ENCODE measurements at places on chromosomes 2 and 18.

DNA sequence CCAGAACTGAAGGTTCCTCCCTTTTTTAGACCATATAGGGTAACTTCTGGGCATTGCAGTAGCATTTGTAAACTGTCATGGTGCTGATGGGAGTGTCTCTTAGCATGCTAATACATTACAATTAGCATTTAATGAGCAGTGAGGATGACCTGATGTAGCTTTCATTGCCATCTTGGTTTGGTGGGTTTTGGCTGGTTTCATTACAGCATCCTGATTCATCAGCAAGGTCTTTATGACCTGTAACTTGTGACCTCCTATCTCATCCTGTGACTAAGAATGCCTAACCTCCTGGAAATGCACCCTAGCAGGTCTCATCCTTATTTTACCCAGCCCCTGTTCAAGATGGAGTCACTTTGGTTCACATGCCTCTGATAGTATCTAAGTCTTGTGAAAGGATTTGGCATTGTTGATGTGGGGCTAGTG is 159.0 kb downstream of the TMX3 start:
- DNase-seq: no peak

DNA sequence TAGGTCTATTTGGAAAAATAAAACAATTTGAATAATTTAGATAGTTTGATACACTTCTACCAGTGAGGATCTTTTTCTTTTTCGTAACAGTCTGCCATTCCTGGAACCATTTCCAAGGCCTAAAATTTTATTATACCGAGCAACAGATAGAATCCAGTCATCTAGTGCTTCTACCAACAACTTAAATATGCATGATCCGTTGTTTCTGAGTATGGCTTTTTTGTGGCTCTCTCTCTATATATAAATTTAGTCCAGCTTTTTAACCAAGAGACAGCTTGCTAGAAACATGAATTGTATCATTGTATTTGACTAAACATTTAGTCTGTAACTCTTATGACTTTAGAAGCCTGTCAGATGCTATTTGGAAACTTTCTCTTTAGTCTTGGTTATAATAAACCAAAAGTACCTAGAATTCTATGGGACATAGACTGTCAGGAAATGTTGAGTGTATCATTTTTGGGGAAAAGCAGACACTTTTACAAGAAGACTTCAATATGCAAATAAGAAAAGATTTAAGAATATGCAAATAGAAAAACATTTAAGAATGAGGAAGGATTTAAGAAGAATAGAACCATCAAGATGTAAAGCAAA is 161.4 kb downstream of the ZEB2 start:
- no peak for DNase-seq

DNA sequence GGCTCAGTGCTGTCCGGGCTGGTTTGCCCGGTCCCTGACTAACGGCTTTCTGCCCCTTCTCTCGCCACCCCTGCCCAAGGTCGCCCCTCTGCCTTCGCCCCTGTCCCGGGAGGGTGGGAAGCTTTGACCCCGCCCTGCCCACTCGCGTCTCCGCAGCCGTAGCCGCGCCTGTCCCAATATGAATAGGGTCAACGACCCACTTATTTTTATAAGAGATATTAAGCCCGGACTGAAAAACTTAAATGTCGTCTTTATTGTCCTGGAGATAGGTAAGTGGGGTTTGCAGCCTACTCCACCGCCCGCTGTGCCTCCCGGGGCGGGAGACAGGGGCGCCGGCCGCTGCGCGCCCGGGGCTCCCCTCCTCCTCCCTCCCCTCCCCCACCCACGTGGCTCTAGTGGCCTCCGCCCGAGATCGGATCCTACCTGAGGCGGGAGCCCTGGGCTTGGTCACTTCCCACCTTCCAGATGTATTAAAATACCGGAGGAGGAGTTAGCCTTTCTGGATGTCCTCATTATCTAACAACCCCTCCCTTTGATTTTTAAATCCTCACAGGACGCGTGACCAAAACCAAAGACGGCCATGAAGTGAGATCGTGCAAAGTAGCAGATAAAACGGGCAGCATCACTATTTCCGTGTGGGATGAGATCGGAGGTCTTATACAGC is 633 bp downstream of the NABP1 start:
- DNase-seq: no peak

GRCh38 chr18:2083691-2084090 is 487.6 kb downstream of the METTL4 start:
- no peak for DNase-seq

GRCh38 chr18:57542812-57543427 is 43.6 kb downstream of the FECH start:
- peak; percentile 81 for DNase-seq

- DNase-seq: peak; percentile 21
Observed at GRCh38 chr2:180776921-180777320, 203.5 kb upstream of the UBE2E3 start.

GRCh38 chr2:19360266-19360965 is 2.0 kb upstream of the OSR1 start:
- DNase-seq: no peak

DNA sequence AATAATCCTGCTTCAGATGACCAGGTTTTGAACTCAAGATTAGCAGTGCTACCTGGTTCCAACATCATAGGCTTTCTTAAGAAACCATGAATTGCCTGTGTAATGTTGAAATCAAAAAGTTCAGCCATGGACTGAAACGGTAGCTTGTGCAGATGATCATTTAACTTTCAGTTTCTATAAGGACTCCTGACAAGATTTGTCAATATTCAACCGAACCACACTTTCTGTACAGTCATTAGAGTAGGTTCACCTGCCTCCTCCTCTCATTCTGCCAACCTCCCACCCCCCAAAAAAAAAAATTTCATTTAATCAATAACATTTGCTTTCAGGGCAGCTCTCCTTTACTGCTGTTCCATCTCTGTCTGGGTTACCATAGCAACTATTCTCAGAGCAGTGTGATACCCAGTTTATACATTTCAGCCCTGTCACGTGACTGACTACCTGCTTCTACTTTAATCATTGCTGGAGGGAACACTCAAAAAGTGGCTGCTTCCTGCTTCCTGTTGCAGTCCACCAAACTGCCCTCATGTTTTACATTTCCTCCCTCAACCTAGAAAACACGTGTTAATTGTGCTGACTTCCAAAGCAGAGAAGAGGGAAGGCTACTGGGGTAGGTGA is 275.5 kb downstream of the SS18 start:
- no peak for DNase-seq

DNA sequence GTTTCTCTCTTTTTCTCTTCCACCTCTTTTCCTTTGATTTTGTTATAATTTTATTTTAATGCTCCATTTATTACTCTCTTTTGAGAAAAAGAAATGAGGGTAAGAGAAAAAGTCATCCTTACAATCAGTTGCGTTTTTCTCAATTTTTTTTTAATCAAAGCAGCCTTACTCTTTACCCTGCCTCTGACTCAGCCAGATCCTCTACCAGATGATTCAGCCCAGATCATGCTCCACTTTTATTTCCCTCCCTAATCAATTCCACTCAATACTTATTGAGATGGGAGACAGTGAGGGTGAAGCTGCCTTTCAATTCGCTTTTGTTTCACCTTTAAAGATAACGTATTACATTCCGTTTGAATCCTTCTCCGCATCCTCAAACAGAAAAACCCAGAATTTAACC is 337.9 kb downstream of the SATB2 start:
- no peak for DNase-seq

DNA sequence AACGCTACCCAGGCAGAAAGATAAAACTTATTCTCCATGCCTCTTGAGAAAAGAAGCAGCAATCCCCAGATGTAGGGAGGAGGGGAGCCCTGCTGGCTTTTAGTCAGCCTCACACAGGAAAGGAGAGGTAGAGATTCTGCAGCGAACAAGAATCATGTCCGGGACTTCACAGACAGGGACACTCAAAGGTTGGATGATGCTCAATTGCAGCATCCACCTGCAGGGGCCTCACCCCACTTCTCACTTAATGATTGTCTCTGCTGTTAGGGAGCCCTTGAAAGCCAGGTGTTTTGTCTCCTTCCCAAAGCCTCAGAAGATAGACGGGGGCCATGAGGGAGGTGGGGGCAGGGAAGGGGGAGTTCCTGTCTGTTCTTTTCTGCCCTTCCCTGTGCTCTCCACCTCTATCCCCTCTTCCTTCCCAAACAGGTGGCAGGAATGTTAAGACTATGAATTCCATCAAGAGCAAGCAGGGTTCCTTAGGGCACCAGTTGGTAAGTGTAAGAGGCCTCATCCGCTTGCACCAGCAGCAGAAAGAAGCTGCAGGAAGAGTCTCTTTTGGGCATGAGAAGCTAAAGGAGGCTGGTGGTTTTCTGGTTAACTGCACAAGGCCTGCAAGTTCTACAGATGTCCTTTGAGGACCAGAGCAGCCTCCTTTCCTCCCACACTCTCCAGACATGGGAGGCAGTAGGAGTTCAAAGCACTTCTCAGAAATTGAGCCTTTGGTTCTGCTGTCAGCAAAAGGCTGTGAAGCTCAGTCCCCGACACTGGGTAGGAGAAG is 154.7 kb upstream of the TNP1 start:
- DNase-seq: no peak

DNA sequence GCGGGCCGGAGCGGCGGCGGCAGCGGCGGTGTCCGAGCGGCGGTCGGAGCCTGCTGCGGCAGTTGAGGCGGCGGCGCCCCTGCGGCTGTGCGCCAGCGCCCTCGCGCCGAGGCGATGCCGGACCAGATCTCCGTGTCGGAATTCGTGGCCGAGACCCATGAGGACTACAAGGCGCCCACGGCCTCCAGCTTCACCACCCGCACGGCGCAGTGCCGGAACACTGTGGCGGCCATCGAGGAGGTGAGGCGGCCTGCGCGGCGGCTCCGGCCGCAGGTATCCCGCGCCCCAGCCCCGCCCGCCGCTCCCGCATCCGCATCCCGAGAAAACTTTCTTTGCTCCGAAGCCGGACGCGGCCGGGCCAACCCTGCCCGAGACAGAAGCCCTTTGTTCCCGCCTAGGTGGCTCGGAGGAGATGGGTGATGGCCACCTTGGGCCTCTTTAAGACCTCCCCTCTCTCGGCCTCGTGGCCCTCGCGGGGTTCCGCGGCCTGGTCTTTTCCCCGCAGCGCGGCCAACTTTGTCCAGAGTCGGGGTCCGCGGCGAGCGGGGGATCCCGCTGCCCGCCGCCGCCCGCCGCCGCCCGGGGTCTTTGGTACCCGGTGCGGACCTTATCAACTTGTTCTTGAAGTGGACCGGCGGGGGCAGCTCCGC is 504 bp downstream of the ASAP2 start:
- DNase-seq: peak; percentile 34

DNA sequence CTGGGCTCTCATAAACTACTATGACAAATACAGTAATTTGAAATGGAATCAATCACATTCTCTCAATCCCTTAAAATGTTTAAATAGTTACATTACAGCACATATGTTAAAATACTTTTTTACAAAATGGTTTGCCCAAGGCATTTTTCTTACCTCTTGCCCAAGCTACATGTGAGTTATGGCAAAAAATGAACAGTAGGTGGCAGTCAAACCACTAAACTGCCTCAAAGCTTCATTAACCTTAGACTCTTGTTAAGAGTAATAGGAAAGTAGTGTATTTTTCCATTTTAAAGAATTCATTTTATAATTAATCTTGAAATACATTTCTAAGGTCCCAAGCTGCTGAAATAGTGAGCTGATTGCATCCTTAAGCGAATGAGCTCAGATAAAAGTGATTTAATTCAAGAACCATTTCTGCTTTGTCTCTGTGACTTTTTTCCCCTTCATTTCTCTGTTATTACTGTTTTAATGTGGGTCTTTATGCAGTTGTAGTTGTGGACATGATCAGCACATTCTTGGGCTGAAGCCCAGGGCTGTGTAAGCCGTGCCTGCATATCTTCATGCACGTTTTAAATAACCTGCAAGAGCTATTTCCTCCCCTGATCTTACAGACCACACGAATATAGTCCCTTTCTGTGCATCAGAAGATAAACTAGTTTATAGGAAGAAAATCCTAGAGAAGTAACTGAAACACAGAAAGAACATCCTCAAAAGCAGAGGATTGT is 311.8 kb downstream of the LNPK start:
- peak; percentile 76 for DNase-seq

- DNase-seq: no peak
Observed at GRCh38 chr2:128600581-128601297, 282.1 kb upstream of the HS6ST1 start.

DNA sequence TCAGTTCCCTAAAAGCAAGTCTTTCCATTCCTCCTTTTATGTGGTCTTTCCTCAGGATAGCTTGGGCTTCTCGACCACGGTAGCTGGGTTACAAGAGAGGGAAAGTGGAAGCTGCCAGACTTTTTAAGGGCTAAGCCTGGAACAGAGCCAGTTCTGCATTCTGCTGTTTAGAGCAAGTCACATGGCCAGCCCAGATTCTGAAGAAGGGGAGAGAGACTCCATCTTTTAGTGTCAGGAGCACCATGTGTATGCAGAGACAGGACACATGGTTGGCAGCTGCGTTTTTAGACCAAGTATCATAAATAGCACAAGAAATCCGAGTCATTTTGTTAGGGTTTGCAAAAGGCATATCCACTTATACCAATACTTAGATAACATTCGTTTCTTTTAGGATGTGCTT is 4.7 kb downstream of the HMSD start:
- DNase-seq: peak; percentile 45

DNA sequence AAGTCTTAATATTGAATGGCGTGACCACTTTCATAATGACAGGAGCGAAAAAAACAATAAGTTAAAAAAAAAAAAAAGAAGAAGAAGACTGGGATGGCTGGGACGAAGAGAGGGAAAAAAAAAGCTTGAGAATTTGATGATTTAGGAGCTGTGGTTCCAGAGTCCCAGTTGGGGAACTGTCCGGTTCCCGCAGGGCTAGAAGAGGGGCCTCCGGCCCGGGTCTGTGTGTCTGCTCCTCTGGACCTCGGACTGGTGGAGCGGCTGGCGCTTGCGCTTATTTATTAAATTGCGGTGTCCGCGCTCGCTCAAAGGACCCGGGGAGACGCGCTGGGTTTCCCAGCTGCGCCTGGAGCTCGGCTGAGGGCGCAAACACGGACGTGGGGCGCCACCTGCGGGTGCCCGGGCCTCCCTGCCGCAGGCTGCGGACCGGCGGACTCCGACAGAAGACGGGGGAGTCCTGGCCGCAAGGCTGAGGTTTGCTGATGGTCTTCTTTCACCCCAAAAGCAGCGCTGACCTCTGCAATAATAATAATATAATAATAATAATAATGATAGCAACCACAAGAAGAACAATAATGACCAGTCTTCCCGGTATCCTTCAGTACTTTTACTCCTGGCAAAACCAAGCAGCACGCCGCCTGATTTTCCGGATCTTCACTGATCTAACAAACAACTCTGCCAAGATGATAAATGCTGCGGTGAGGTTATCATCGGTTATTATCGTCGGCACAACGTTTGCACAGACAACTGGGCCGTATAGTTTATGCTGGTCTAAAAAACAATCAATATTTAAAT is at the start of gene CBLN2:
Gene CBLN2, minus strand, starts transcription at position 251 of the 795 bp plus-strand sequence. CDS start 2,182 bp downstream, outside the sequence.
- DNase-seq: peak; percentile 30
